Stimulated activated CD8-positive, alpha-beta memory T cell treated with anti-CD3 and anti-CD28 coated beads, Interleukin-4, amount 100 ng/mL, for 1 hour (primary cell): ENCODE measurements at places on chromosomes 4 and X.

GRCh38 chrX:9961750-9962149 is 5.4 kb upstream of the CLDN34 start:
- no peak for DNase-seq

DNA sequence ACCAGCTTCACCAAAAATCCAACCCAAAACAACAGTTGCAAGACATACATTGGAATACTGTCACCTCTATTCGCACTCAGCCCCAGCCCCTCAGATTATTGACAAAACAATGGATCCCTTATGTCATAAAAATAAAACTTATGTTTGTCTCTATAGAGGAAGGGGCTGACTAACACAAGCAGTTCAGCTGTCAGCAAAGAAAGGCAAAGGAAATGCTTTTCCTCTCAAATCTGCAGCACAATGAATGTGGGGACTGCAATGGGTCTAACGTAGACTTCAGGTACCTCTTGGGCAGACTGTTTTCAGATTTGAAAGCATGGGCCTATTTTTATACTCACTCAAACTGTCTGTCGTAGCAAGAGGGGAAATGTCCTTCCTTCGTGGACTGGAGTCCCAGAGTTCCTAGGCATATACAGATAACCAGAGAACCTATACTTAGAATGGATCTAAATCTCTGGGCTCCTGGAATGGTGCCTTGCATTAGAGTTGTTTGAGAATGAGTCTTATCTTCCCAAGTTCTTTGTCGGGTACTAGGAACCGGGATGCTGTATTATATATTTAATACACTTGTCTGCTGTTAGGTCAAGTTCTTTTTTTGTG is 307.7 kb upstream of the DDX53 start:
- DNase-seq, result no peak

GRCh38 chrX:103716962-103717361 is 6.3 kb downstream of the TMEM31 start:
- DNase-seq, result no peak

DNA sequence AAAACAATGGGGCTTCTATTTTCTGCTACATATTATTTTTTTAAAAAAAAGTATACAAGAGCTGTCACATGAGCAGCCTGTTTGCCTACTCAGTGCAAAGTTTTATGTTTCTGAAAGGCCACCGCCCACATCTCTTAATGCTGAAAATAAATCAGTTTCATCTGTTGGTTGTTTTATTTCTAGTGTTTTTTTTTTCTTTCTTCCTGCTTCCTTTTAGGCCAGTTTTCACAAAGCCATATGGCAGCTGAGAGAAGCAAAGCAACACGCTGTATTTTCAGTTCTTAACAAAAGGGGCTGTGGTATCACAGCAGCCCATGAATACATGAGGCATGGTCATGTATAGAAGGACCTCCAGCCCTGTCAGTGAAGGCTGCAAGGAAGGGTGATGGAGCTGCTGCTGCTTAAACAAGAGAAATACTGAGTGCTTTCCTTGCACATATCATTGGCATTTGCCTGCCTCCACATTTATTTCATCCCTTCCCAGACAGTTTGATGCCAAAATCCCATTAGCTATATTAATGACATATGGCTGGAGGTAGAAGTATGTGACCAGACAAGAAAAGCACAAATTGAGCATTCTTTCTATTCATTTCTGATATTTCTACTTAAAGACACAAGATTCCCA is 172.5 kb downstream of the PCDH18 start:
- DNase-seq, result no peak

- no peak for DNase-seq
These were observed 167.5 kb upstream of the USP38 start for GRCh38 chr4:143017210-143017609.
